Activated CD8-positive, alpha-beta memory T cell treated with anti-CD3 and anti-CD28 coated beads for 1 hour (primary cell): ENCODE measurements at places on chromosomes 3 and 15.
A peak's percentile ranks its signal among the peaks of the same experiment; 100 is the strongest.

GRCh38 chr15:69076756-69077155, 62.3 kb downstream of the NOX5 start:
- DNase-seq, result no peak

- DNase-seq, result no peak
Measured at GRCh38 chr15:39852250-39852649, 67.8 kb downstream of the GPR176 start.

GRCh38 chr3:149881879-149882278, 68.9 kb downstream of the RNF13 start:
- no peak for DNase-seq

DNA sequence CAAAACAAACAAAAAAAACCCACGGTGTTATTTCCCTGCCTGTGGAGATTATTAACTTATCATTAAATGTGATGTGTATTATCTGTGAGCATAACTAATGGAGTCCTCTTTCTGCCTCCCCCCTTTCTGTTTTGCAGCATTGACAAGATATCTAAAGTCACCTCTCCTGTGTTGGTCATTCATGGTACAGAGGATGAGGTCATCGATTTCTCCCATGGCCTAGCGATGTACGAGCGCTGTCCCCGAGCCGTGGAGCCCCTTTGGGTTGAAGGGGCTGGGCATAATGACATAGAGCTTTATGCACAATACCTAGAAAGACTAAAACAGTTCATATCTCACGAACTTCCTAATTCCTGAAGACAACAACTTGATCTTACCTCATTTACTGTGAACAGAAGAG, 25.2 kb upstream of the CEMIP start:
- DNase-seq, result no peak

- DNase-seq, result no peak
Measured at GRCh38 chr3:154071146-154071545, 50.0 kb upstream of the ARHGEF26 start.

DNA sequence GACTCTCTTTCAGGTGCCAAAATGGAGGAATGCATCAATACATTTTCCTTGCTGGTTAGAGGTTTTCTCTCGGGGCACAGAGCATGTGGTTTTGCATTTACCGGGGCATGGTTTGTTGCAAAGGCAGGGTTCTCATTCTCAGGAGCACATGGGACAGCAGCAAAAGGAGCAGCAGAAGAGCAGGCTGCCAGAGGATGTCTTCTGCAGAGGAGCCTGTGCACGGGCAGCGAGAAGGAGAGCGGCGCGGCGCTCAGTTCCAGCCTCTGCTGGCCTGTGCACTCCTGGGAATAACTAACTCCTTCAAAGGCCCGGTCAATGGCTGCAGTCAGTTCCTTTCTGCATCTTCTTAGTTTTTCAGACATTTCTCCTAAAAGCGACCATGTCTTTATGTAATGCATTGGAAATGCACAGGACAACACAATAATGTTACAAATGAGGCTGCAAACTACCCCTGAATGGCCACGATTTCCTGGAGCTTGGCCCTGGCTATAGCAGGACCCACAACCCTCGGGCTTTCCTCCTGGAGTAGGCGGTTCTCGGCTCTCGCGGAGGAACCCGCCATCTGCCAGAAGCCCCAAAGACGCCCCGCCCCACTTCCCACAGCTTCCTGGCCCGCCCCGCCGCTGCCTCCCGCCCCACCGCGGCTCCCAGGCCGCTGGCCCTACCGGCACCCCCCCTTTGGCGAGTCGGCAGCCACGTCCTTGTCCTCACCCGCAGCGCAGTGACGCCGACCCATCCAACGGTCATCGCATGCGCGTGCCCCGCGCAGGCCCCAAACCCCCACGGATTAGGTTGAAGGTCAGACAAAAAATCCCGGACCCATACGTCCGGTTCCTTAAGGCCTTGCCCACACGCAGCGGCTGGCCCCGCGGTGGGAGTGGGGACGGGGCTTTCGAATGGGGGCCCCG, at the start of gene C3orf62:
TSS of gene C3orf62 (minus strand) at position 758 of the 908 bp plus-strand sequence. CDS start at position 398, 360 bp downstream.
- peak; percentile 57 for DNase-seq

GRCh38 chr15:98150084-98150483, 189.6 kb downstream of the ARRDC4 start:
- DNase-seq, result no peak
